ENCODE measurements at places on chromosomes 4 and X.
A peak's percentile ranks its signal among the peaks of the same experiment; 100 is the strongest.

- no peak for DNase-seq
These were observed 185.3 kb downstream of the KIT start for GRCh38 chr4:54843106-54843505.

DNA sequence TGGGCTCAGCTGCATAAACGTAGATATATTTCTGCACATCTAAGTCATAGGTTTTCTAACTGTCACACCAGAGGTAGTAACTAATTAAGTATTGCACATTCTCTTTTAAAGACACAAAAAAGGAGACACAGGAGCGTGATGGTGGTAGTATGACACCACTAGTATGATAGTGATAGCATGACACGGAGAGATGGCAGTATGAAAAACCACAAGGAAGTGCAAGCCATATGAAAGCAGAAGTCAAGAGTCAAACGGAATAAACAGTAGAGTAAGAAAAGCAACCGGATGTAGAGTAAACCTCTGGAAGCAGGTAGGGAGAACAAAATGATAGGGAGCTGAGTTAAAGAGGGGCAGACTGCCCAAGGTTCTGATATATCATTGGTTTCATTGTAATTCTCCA is 382.2 kb upstream of the INTU start:
- no peak for DNase-seq

DNA sequence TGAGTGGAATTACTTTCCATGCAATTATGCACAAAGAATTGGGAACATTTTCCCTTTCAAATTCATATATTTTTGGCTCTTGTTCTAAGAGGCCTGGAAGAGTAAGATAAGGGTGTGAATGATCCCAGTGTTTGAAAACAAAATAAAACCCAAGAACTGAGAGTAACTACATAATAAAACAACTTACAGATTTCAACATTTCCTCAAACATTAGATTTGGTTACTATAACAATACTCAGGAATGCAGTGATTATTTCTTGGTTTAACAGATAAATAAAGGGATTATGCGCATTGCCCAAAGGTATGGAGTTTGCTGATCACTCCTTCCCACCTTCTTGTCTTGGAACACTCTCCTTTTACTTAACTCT is 292.5 kb downstream of the CAMK2D start:
- peak; percentile 16 for DNase-seq

DNA sequence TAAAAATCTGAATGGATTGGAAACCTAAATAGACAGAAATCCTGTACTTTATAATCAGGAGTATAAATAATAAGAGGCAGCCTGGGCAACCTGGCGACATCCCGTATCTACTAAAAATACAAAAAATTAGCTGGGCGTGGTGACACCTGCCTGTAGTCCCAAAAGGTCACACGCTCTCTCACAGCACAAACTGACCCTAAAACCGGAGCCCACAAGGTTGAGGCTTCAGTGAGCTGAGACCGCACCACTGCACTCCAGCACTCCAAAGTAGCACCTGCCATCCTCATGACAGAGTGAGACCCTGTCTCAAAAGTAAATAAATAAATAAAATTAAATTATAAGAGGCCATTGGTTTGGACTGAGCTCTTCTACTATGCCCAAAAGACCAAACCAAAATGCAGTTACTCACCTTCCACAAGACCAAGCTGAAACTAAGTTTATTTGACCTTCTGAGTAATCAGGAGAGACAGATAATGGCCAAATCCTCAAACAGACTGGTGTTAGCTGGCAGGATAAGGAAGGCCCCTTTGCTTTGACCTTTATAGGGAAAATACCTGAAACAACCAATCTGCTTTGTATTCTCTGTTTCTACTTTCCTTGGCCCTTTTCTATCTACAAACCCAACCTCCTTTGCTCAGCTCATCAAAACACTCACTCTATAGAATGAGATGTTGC is 3.2 kb upstream of the GRSF1 start:
- DNase-seq, result no peak

GRCh38 chr4:24244663-24245490 is 339.5 kb downstream of the DHX15 start:
- peak; percentile 16 for DNase-seq

- DNase-seq, result no peak
These were observed 14.0 kb upstream of the TADA2B start for GRCh38 chr4:7029212-7029611.

- no peak for DNase-seq
These were observed 282.1 kb downstream of the BCOR start for GRCh38 chrX:39815631-39816030.
